ENCODE measurements at places on chromosomes 3 and 15. TPM values are rescaled to one million over a fixed set of nuclear protein-coding genes. Genes with fewer than 3 reads are reported as not detected.

The C3orf80 gene
- total RNA-seq = not detected

The ITGA11 gene
- not detected for total RNA-seq

The CPNE9 gene
- 0.18 TPM for total RNA-seq

The LRRC49 gene
- total RNA-seq = not detected

The SUSD5 gene
- not detected for total RNA-seq

GRCh38 chr15:98650417-98651035 lies 2.2 kb downstream of the IGF1R start:
- H3K27me3 ChIP-seq = no peaks in the 10 kb centered on the region
- DNase-seq = no peak
- no peak overlapping the region for H3K4me3 ChIP-seq
- no peaks in the 10 kb centered on the region for H3K36me3 ChIP-seq
- H3K4me1 ChIP-seq = peaks cover 9% of the 10 kb centered on the region
- H3K27ac ChIP-seq = no peak overlapping the region

DNA sequence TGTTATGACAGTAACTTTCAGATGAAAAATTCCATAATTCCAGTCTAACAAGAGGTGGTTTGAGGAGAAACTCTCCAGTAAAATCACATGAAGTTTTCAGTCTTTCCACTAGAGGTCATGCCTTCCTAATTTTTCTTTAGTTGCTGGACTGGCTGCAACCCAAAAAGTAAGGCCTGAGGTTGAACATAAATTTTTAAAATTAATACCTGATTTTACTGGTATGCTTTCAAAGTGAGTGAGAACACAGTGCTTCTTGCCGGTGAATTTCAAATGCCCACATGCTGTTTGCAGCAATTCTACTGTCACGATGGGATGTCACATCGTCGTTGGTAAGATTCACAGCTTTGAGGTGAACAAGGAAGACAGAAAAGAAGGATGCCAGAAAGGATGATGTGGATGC lies 89.0 kb upstream of the FGF12 start:
- H3K36me3 ChIP-seq = no peaks in the 10 kb centered on the region
- H3K4me3 ChIP-seq = no peak overlapping the region
- H3K27ac ChIP-seq = no peak overlapping the region
- H3K27me3 ChIP-seq = no peaks in the 10 kb centered on the region
- peak; percentile 79 for DNase-seq

GRCh38 chr3:140822401-140823047 lies 119.1 kb upstream of the SLC25A36 start:
- no peak for DNase-seq
- no peaks in the 10 kb centered on the region for H3K27me3 ChIP-seq
- H3K4me1 ChIP-seq = peaks cover 13% of the 10 kb centered on the region

DNA sequence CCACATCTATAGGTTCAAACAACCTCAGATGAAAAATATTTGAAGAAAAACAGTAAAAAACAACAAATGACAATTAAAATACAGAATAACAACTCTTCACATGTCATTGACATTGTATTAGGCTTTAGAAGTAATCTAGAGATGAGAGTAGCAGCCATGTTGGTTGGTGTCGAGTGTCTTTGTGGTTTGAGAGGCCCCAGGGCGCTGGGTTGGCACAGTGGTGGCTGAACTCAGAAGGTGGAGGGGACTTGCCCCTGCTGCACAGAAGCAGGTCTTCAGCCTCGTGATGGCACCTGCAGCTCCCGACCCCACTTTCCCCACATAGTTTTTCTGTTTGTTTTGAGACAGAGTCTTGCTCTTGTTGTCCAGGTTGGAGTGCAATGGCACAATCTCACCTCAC lies 187.2 kb downstream of the OSBPL10 start:
- no peak overlapping the region for H3K4me3 ChIP-seq
- peak overlapping the region; percentile 49 for H3K27ac ChIP-seq

- no peaks in the 10 kb centered on the region for H3K36me3 ChIP-seq
- no peaks in the 10 kb centered on the region for H3K4me1 ChIP-seq
- H3K4me3 ChIP-seq = no peak overlapping the region
Observed at GRCh38 chr15:80563372-80563997, 131.6 kb upstream of the ABHD17C start.

DNA sequence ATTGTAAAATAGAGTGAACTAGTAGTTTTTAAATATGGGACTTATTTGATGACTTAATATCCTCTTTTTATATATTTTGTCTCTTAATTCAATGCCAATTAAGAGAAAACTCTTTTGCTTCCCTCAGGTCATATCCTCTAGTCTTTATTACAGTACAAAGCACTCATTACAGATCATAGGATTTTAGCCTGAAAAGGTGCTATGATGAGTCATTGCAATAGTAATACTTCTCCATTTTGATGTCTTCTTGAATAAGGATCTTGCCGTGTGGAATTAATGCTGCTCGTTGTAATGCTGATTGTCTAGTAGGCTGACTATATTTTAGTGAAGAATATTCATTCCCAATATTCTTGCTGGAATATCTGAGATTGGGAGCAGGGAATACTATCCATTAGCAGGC lies 612.2 kb upstream of the GOLIM4 start:
- DNase-seq = no peak
- no peaks in the 10 kb centered on the region for H3K4me1 ChIP-seq
- no peaks in the 10 kb centered on the region for H3K36me3 ChIP-seq

- no peak overlapping the region for H3K4me3 ChIP-seq
- H3K27ac ChIP-seq = no peak overlapping the region
- H3K36me3 ChIP-seq = no peaks in the 10 kb centered on the region
- no peaks in the 10 kb centered on the region for H3K27me3 ChIP-seq
- H3K4me1 ChIP-seq = no peaks in the 10 kb centered on the region
Observed at GRCh38 chr3:160804762-160805161, 48.7 kb downstream of the PPM1L start.

- no peak overlapping the region for H3K4me3 ChIP-seq
- no peaks in the 10 kb centered on the region for H3K36me3 ChIP-seq
- no peaks in the 10 kb centered on the region for H3K4me1 ChIP-seq
- DNase-seq = no peak
- H3K27me3 ChIP-seq = no peaks in the 10 kb centered on the region
- H3K27ac ChIP-seq = no peak overlapping the region
Observed at GRCh38 chr3:31095255-31095654, 200.8 kb upstream of the GADL1 start.

- H3K36me3 ChIP-seq = no peaks in the 10 kb centered on the region
- no peaks in the 10 kb centered on the region for H3K4me1 ChIP-seq
- no peak for DNase-seq
- H3K27ac ChIP-seq = no peak overlapping the region
Observed at GRCh38 chr3:171005648-171006047, 20.9 kb downstream of the SLC2A2 start.

- no peaks in the 10 kb centered on the region for H3K27me3 ChIP-seq
- peak; percentile 15 for DNase-seq
- H3K4me3 ChIP-seq = no peak overlapping the region
- no peak overlapping the region for H3K27ac ChIP-seq
Observed at GRCh38 chr3:39295184-39295775, 15.4 kb upstream of the CX3CR1 start.

DNA sequence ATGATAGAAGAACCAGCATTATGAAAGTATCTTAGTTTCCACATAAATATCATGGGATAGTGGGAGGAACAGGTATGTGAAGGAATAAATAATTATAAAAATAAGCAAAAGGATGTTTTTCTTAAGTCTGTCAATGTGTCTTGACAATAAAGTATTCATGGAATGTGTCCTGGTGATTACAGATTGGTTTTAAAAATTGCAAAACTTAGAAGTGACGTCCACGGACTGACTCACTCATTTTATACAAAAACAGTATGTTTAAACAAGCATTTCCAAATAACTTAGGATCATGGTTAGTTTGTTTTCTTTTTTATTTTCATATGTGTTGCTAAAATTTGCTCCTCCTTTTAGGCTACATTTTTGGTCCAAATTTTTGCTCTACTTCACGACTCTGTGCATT lies 687.0 kb upstream of the NECTIN3 start:
- no peak overlapping the region for H3K27ac ChIP-seq
- H3K4me1 ChIP-seq = no peaks in the 10 kb centered on the region
- DNase-seq = no peak
- H3K36me3 ChIP-seq = no peaks in the 10 kb centered on the region
- no peak overlapping the region for H3K4me3 ChIP-seq

DNA sequence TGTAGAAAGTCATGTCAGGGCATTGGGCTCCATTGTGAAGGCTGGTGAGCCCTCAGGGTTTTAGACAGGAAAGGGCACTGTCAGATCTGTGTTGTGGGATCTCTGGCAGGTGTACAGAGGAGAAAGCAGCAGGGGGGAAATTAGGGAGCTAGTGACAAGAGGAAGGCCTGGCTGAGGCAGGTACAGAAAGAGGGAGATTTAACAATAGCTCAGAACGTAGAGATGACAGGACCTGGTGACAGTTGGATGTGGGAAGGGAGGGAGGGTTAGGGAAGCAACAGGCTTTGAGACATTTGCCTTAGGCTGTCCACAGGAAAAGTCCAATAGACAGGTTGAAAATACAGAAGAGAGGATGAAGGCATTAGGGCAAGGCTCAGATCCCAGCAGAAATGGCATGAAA lies 288.1 kb downstream of the EPHB1 start:
- H3K27me3 ChIP-seq = no peaks in the 10 kb centered on the region
- DNase-seq = no peak
- peaks cover 7% of the 10 kb centered on the region for H3K4me1 ChIP-seq
- no peak overlapping the region for H3K4me3 ChIP-seq
- no peak overlapping the region for H3K27ac ChIP-seq

DNA sequence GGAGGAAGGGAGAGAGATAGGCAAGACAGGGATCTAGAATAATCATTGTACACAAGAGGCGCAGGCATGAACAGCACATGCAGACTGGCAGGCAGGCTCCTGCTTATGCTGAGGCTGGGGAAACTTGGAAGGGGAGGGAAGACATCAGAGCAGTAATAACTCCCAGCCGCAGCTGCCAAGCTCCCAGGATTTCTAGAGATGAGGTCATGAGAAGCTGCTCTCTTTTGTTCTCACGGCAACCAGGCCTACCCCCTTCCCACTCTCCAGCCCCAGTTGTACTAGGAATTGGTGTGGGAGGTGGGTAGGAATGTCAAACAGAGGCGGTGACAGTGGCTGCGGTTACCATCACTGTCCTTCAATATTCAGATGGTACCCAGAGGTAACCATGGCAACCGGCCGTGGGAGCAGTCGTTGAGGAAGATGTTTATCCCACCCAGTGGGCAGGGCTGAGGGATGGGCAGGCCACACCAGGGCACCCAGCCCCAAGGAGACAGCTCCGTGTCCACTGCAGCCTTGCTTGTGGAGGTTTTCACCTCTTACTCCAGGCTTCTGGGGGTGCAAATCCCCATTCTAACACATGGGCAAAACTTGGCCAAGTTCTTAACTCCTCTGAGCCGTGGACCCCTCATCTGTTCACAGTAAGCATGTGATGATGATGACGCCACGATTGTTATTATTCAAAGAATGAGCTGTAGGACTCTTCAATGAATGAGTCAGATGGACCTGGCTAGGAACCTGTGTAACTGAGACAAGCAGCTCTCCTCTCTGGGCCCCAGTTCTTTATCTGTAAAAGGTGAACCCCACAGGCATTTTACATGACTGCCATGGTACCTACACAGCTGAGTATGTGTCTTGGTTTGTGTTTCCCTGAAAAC lies 360.8 kb upstream of the PROK2 start:
- H3K27me3 ChIP-seq = no peaks in the 10 kb centered on the region
- H3K4me1 ChIP-seq = peaks cover 47% of the 10 kb centered on the region
- H3K4me3 ChIP-seq = no peak overlapping the region

DNA sequence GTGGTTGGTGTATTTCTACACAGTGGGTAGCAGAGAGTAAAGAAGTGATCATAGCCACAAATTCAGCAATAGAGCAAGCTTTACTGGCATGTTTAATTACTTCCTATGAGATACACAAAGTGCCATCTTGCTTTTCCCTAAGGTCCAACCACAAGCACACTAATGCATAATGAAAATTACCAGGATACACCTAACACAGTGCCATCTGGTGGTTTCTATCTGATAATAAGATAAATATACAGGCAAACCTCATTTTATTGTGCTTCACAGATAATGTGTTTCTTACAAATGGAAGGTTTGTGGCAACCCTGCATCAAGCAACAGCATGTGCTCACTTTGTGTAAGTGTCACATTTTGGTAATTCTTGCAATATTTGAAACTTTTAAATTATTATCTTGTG lies 223.0 kb downstream of the NSUN3 start:
- no peak for DNase-seq
- no peak overlapping the region for H3K27ac ChIP-seq
- H3K36me3 ChIP-seq = no peaks in the 10 kb centered on the region
- H3K27me3 ChIP-seq = no peaks in the 10 kb centered on the region

- H3K4me3 ChIP-seq = no peak overlapping the region
- H3K36me3 ChIP-seq = no peaks in the 10 kb centered on the region
- no peaks in the 10 kb centered on the region for H3K4me1 ChIP-seq
- DNase-seq = no peak
Observed at GRCh38 chr15:28994142-28994830, 108.5 kb downstream of the APBA2 start.
